ENCODE measurements at places on chromosomes 12 and 14. TPM values are rescaled to one million over a fixed set of nuclear protein-coding genes. Genes with fewer than 3 reads are reported as not detected.

The CCDC196 gene
- total RNA-seq: not detected

The TMBIM6 gene
- 616 TPM for total RNA-seq

The SIX1 gene
- total RNA-seq: 95.4 TPM

The ADCY4 gene
- total RNA-seq: 106 TPM

The P2RX2 gene
- not detected for total RNA-seq

The KLRC1 gene
- total RNA-seq: not detected

The MYO1A gene
- total RNA-seq: 0.32 TPM

The KLRF1 gene
- 0.13 TPM for total RNA-seq

The CLEC6A gene
- not detected for total RNA-seq

The C3AR1 gene
- total RNA-seq: 0.13 TPM

The SDR9C7 gene
- total RNA-seq: not detected

The PXN gene
- total RNA-seq: 36.1 TPM

The SIX4 gene
- 42.6 TPM for total RNA-seq

All from articular chondrocyte of knee joint (primary cell).